Activated CD8-positive, alpha-beta memory T cell treated with anti-CD3 and anti-CD28 coated beads for 24 hours (primary cell): ENCODE measurements at places on chromosomes 3 and 15.

- DNase-seq = no peak
Observed at GRCh38 chr3:12345584-12346494, 57.0 kb downstream of the PPARG start.

- DNase-seq = no peak
Observed at GRCh38 chr3:11619946-11620652, 23.6 kb downstream of the VGLL4 start.

DNA sequence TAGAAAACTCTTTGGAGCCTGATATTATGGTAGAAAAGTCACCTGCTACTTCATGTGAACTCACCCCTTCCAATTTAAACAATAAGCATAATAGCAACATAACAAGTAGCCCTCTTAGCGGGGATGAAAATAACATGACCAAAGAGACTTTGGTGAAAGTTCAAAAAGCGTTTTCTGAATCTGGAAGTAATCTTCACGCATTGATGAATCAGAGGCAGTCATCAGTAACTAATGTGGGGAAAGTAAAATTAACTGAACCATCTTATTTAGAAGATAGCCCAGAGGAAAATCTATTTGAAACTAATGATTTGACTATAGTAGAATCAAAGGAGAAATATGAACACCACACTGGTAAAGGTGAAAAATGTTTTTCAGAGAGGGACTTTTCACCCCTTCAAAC is 5.1 kb upstream of the SCG5 start:
- no peak for DNase-seq

DNA sequence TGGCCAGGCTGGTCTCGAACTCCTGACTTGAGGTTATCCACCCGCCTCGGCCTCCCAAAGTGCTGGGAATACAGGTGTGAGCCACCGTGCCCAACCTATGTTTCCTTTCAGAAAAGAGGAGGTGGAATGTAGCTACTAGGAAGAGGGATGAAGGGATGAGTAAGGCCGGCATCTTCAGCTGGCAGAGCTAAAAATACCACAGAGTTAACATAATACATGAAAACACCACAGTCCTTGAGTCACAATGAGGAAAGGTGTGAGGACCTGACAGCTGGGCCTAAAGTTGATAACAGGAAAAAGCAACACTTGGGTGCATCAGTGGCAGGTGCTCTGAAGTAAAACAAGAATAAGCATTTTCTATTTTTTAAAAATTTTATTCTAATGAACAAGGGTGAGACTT is 392.2 kb downstream of the DIPK2A start:
- no peak for DNase-seq

DNA sequence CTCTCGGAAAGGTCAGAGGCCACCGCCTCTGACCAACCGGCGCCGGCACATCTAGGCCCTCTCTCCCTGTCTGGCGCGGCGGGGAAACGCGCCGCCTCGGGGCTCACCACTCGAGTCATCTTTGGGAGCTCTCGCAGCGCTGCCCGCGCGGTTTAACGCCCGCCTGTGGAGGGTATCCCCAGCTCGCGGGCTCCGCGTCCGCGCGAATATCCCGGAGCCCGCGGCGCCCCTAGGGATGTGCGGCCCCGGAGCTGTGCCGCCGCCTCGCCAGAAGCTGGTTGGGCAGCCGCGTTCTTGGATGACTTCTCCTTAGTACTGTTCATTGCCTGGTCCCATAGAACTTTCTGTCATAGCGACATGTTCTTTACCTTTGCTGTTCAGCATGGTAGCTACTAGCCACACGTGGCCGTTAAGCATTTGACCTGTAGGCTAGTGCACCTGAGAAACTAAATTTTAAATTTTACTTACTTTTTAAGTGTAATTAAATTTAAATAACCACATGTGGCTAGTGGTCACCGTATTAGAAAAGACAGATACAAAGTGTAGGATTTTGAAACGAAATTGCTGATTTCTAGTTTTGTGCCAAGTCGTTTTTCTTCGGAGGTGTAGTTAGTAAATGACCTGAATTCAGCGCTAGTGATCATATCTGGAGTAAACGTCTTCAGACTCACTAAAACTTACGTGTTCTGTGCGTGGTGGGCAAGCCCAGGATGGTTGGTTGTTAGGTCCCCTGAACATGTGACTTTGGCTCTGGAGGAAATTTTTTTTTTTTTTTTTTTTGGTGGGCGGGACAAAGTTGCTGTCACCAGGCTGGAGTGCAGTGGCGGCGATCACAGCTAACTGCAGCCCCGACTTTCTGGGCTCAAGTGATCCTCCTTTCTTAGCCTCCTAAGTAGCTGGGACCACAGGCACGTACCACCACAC is 835 bp downstream of the ARIH2 start:
- DNase-seq = peak; percentile 70

- DNase-seq = no peak
Observed at GRCh38 chr3:124816206-124816605, 71.0 kb downstream of the ITGB5 start.

DNA sequence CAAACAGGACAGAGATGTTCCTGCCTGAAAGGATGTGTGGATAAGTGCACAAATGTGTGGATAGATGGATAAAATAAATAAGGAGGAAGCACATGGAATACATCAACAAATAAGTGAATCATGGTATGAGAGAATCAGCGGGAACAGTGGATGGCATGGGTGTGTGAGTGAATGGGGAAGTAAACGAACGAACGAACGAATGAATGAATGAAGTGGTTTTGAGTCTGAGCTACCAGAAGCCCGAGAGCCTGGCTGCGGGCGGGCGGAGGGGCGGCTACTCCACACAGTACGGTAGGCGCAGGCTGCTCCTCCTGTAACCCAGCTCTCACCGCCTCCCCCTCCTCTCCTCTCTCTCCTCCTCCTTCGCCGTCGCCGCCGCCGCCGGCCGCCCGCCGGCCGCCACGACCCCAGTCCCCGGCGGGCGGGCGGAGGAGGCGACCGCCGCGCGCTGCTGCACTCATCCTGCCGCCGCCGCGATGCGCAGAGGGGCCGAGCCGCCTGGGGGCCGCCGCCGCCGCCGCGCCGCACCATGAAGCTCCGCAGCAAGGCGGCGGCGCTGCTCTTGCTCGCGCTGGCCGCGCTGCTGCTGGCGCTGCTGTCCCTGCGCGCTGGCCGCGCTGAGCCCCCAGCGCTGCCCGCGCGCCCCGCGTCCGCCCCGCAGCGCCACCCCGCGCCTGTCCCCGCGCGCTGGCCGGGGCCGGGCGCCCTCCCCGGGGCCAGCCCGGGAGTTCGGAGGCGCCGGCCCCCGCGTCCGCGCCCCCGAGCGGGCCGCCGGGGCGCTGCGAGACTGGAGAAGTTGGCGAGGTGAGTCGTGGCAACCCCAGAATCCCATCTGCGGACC is at the start of gene GXYLT2:
Gene GXYLT2, plus strand, starts transcription at position 342 of the 841 bp plus-strand sequence. Its CDS starts 188 bp downstream, at position 530.
- peak; percentile 64 for DNase-seq

DNA sequence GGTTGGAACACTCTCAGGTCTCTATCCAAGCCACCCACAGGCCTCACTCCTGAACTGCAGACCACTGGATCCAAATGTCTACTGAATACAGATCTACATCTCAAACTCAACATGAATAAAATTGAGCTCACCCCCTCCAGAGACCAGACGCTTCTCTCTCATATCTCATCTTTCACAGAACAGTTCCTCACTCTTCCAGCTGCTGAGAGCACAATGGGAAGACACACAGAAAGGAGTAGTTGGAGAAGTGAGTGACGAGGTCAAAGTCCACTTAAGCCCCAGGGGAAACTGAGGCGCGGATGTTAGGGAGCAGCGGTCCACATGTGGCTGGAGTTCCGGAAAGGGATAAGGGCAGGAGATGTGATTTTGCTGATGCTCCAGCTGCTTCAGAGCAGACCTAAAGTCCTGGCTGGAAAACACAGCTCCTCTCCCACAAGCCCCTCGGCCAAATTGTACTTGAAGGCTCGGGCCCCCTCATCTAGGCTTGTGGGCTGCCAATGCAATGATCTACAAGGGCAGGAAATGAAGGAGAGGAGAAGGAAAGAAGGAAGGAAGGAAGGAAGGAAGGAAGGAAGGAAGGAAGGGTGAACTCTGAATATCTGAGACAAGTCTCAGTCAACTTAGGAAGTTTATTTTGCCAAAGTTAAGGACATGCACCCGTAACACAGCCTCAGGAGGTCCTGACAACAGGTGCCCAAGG is 211.2 kb upstream of the TLE3 start:
- no peak for DNase-seq

GRCh38 chr3:15271785-15272381 is 60.5 kb downstream of the SH3BP5 start:
- peak; percentile 87 for DNase-seq

DNA sequence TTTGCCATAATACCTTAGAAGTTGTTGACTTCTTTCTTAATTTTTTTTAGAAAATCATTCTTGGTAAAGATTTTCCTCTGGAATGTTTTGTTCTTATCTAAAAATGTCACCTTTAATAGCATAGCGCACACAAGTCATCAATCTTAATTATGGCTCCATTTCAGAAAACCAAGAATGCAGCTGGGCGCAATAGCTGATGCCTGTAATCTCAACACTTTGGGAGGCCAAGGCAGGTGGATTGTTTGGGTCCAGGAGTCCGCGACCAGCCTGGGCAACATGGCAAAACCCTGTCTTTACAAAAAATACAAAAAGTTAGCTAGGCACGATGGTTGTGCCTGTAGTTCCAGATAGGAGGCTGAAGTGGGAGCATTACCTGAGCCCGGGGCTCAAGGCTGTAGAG is 125.6 kb upstream of the EOMES start:
- no peak for DNase-seq

DNA sequence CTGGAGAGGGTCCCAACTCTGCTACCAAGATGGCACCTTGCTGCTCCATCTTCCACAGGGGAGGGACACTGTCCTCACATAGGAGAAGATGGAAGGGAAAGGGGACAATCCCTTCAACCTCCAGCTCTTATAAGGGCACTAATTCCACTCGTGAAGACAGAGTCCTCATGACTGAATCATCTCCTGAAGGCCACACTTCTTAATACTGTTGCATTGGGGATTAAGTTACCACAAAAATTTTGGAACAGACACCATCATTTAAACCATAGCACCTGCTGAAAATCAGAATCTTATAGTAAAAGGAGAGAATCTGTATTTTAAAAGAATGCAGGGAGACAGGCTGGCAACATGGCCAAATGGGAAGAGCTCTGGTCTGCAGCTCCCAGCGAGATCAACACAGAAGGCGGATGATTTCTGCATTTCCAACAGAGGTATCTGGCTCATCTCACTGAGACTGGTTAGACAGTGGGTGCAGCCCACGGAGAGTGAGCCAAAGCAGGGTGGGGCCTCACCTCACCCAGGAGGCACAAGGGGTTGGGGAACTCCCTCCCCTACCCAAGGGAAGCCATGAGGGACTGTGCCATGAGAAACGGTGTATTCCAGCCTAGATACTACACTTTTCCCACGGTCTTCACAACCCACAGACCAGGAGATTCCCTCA is 69.4 kb upstream of the LIPC start:
- no peak for DNase-seq

GRCh38 chr15:90751300-90751825 is 34.2 kb downstream of the BLM start:
- no peak for DNase-seq

- DNase-seq = peak; percentile 76
Observed at GRCh38 chr3:32374788-32375595, 16.7 kb upstream of the CMTM7 start.

DNA sequence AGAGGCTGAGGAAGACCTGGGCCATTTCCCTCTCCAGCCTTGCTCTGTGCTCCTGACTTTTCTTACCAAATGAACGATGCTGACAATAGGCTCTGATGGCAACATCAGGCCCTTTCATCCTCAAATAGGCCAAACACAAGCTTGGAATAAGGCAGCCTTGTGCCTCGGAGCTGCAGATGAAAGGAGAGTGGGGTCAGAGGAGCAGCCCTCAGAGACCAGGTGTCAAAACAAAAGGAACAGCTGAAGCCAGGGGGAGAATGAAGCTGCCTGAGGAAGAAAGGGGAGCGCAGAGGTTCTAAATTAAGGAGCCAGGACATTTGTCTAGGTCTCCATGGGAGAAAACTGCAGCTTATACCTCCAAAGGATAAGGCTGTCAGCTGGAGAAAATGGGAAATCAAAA is 5.1 kb downstream of the BFSP2 start:
- no peak for DNase-seq

DNA sequence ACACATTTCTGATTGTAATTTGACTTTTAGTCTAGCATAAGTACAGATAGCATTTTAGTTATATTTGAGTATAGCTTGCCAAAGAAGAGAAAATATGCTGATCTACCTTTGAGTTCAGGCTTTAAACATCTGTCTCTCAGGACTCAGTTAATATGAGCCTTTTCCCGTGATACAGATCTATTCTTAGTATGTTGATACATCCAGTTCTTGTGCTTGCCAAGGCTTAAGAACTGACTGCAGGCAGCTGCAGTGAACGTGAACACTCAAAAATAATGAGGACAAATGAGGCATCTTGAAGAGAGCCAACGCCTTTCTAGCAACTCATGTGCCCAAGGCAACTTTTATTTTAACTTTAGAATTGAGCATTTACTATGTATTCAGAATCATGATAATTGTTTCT is 325.5 kb downstream of the SI start:
- no peak for DNase-seq

DNA sequence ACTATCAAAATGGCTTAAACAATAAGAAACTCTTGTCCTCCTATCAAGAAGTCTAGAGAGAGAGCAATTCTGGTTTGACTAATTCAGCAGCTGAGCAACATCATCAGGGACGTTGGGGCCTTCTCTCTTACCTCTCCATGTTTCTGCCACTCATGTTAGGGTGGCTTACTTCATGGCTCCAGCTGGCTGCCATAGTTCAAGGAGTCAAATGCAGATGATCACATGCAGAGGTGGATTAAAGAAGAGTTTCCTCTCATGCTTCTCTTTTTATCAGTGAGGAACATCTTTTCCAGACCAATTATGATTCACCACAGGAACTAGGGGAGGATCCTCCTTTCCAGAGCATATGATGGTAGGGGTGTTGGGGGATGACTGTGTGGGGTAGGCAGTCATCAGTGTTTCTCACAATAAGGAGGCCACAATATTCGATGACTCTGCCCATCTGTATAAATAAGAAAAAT is 45.5 kb downstream of the NEK11 start:
- DNase-seq = no peak

GRCh38 chr15:33076937-33077336 is 117.6 kb downstream of the FMN1 start:
- no peak for DNase-seq

- DNase-seq = no peak
Observed at GRCh38 chr3:4768521-4768920, 210.7 kb upstream of the BHLHE40 start.

GRCh38 chr3:14519406-14519805 is 20.7 kb downstream of the GRIP2 start:
- no peak for DNase-seq

GRCh38 chr3:15903759-15904720 is 106.3 kb upstream of the ANKRD28 start:
- DNase-seq = no peak

GRCh38 chr3:66885326-66886000 is 112.6 kb upstream of the KBTBD8 start:
- DNase-seq = no peak

- no peak for DNase-seq
Observed at GRCh38 chr3:15310491-15311370, 21.7 kb downstream of the SH3BP5 start.

- no peak for DNase-seq
Observed at GRCh38 chr3:26714485-26714884, 91.9 kb downstream of the LRRC3B start.

DNA sequence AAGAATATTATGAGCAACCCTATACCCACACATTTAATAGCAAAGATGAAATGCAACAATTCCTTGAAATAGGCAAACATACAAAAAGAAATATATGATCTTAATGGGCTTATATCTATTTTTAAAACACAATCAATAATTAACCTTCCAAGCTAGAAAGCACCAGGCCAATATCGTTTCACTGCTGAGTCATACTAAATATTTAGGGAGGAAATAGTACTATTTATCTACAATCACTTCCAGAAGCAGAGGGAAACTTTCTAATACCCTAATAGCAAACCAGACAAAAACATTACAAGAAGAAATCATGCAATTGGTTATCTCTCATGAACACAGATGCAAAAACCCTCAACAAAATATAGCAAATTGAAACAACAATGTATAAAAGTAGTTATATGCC is 207.8 kb downstream of the MTHFS start:
- DNase-seq = no peak
